ENCODE measurements at places on chromosomes 2 and 18.

DNA sequence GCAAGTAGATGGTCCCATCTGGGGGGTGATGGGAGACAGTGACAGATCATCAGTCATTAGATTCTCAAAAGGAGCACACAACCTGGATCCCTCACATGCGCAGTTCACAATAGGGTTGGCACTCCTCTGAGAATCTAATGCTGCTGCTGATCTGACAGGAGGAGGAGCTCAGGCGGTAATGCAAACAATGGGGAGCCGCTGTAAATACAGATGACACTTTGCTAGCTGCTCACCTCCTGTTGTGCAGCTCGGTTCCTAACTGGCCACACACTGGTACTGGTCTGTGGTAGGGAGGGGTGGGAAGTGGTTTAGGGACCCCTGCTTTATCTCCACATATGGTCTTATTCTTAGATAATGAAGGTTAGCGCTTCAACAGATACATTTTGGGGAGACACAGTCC, 506.6 kb downstream of the PLCL1 start:
- DNase-seq, result no peak

DNA sequence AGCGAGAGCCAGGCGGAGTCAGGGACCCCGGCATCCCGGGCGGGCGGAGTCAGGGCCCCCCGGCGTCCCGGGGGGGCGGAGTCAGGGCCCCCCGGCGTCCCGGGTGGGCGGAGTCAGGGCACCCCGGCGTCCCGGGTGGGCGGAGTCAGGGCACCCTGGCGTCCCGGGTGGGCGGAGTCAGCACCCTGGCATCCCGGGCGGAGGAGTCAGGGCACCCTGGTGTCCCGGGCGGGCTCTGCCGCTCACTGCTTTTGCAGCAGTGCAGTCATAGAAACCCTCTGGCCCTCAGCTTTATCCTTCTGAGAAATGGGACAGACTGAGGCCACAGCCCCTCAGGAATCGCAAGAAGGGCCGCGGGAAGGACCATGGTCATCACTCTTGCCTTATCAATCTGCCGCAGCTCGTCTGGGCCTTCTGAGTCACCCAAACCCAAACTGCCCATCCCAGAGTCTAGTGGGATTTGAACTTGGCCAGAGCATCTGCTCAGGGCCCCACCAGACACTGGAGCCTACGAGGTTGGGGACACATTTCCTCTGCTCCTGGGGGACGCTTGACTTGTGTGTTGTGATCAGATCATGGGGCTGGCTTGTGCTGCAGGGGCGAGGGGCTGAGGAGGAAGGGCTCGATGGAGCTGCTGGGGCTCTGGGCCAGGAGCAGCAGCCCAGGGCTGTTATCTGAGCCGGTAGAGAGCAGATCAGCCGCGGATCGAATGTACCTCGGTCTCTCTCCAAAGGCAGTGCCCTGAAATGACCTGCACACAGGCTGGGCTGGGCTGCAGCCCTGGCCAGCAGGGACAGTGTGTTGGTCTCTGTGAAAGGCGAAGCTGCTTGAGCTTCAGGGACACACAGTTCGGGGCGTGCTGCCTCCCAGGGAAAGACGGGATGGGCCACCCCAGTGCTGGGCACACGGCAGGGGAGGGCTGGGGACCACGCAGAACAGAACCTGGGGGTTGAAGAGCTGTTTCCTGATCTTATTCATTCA, 290.1 kb upstream of the HDAC4 start:
- no peak for DNase-seq

DNA sequence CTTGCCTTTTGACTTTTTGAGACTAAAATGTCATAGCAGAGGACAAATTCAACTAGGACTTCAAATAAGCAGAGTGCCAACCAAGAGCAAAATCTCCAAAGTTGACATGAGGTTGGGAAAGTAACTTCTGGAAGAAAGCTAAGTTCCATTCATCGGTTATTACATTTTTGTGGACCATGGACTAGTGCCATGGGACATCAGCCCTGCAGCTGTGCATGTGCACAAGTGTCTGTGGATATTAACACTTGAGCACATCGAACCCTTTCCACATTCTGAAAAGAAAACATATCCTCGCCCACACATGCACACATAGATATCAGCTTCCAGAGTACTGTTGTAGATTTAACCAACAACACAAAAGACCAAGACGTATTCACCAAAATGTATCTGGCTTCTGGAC, 262.6 kb downstream of the NYAP2 start:
- DNase-seq, result no peak

DNA sequence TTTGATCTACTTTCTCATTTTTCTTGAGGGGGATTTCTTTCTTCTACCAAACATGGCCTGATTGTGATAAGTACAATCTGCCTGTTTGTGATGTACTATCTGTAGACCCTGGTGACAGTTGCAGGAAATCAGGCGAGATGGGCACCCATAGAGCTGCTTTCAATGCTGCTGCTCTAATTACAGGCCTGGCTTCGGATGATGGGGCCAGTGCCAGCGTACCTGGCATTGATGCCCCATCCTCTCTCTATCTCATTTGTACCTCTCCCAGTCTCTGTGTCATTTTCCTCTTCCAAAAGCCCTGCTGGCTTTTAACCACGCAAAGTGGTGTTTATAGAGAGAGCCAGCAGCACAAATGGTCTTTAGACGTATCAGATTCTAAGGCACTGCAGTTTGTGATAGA, 69.9 kb downstream of the KCTD18 start:
- no peak for DNase-seq

GRCh38 chr2:237669628-237670392, 42.4 kb downstream of the LRRFIP1 start:
- no peak for DNase-seq

DNA sequence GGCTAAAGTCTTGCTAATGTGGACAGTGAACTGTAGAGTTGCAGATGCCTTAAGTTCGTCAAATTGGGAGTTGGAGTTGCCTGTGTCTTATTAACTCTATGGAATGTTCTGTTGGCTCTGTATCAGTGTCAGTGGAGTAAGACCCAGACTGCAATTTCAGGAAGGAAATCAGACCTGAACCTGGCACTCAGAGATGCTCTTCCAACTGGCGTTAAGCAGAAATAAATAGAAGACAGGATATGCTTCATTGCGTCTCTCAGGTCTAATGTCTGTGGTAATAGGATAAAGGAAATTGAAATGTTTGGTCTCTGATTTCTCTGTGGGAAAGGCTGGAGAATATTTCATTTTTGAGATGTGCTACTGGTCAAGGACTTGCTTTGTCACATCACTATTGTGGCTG, 846.7 kb upstream of the ID2 start:
- DNase-seq, result no peak

DNA sequence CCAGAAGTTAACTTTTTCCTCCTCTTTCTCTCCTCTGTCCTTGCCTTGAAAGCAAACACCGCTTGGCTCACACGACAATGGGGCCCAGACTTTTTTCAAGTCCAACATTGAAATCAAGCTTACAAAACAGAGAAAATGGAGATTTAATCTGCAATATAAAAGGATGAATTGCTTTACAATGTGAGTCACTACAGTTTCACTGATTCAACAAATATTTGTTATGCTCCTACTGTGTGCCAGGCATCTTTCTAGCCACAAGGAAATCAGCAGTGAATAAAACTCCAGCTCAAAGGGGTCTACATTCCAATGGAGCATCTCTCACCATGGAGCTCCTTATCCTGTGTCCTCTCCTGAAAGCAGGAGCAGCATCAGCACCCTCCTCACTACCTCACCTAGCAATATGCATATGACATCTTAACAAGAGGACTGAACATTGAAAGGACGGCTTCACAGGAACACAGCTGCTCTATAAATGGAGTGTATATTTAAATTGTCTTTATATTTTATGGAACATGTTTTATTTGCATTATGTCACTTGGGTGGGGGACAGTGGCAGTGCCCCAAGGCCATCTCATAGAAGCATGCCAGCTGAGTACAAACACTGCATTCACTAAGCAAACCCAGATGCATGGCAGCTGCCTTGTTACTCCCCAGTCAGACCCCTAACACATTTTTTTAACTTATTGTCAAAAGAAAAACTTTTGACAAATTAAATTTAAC, 39.5 kb downstream of the PKDCC start:
- no peak for DNase-seq

DNA sequence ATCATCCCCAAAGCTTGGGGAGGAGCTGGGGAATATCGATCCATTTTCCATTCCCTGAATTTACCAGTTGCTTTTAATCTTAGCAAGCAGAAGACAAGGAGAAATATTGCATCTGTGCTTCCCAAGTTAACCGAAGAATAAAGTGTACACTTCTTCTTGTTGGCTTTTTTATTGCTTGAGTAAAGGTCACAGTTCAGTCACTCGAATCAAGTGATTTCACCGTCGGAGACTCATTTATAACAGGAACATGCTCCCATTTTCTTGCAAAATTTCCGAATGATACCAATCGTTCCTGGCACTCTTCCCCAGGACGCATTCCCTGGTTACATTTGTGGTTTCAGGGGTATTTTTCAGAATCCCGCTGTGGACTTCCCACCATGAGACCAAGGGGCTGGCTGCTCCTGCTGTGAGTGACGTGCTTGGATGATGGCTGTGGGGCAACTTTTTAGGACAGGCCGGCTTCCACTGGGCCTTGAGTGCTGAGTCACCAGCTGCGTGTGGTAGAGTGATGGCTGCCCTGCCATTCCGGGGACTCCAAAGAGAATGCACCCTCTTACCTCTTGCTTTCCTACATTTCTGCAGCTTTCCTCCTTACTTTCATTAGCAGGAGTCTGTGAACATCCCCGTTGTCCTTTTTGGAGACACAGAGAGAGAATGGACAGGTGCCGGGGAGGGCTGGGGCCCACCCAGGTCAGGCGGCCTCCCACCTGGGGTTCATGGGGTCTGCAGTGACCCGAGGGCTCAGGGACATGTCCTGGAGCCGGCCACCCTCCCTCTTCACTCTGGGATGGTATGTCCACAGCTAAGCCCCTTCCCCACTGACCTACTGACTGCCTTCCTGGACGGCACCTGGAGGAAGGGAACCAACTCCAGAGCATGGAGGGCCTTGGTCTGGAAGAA, 60.7 kb upstream of the HDAC4 start:
- DNase-seq, result no peak

GRCh38 chr2:122166820-122167219, 411.4 kb downstream of the TSN start:
- DNase-seq, result no peak

Data from activated CD4-positive, alpha-beta T cell treated with anti-CD3 and anti-CD28 coated beads, Interleukin-2, amount 50 U/mL, for 48 hours (primary cell).